ENCODE measurements at places on chromosomes 3 and 15.
A peak's percentile ranks its signal among the peaks of the same experiment; 100 is the strongest.

DNA sequence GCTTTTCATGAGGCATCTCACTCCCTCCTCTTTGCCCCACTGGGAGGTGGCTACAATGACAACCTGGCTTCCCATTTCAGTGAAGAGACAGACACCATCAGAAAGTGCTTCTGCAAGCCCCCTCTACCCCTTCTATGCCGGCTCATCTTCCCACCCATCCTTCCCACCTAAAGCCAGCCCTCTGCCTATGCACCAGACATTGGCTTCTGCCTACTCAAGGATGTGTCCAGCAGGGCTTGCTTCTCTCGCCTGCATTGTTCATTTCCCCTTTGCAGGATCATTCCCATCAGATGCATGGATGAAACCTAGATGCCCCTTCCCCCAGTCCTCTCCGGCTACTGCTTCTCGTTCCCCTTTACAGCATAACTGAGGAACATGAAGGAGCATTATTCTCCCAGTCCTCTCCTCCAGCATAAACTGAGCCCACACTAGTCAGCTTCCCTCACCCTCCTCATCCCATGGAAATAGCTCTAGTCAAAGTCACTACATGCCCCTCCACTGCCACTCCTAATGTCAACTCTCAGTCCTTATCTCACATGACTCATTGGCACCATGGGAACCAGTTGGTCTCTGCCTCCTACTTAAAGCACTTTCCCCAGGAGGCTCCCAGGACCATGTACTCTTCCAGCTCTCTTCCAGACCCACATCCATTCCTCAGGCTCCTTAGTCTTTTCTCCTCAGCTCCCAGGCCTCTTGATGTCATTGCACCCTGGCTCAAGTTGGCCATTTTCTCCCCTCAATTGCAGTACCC lies 47.9 kb downstream of the TM2D3 start:
- DNase-seq: no peak

DNA sequence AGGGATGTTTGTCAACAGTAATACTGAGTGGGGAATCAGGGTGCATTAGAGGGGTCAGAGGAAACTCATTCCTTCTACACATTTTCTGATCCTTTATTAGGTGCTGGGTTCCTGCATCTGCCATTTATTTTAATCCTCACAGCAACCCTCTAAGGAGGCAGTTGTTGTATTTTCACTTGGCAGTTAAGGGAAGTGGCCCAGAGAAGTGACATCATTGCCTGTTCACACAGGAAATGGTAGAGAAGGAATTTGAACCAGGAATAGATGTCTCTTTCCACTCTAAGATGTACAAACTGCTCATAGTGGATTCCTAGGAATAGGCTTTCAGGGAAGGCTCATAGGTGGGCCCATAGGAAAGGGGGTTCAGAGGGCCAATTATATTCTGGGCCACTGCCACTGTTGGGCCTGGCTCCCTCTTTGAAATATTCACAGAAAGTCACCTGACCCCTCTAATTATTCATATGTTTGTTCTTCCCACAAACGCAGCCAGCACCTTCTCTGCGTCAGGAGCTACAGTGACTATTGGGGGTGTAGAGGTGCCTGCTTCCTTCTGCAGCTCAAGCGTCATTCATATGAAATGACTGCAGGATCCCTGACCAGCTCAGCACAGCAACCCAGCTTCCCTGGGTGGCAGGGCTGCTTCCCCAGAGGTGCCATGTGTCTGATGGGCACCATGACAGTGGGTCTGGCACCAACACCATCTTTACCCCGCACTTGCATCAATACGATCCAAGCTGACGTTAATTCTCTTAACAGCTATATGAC lies 163.9 kb upstream of the SMAD3 start:
- no peak for DNase-seq

- no peak for DNase-seq
Measured at GRCh38 chr3:126478581-126479310, 3.1 kb upstream of the ZXDC start.

- peak; percentile 23 for DNase-seq
Measured at GRCh38 chr3:153767601-153768560, 353.3 kb upstream of the ARHGEF26 start.

- DNase-seq: no peak
Measured at GRCh38 chr3:186506191-186506739, 37.9 kb downstream of the CRYGS start.

GRCh38 chr3:189908646-189909045 lies 212.1 kb downstream of the P3H2 start:
- no peak for DNase-seq

DNA sequence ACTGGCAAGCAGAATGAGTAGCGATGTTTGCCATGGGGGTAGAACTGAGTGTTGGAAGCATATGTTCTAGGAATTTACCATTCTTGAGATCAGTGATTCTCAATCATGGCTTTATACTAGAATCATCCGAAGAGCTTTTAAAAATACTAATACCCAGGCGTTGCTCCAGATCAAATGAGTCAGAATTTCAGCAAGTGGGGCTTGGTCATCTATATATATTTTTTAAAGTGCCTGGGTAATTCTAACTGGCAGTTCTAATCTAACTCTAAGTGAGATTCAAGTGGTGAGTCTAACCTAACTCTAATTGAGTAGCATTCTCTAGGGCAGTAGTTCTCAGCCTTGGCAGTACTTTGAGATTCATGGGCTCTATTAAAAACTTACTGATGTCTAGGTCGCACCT lies 20.8 kb downstream of the TM4SF1 start:
- no peak for DNase-seq

DNA sequence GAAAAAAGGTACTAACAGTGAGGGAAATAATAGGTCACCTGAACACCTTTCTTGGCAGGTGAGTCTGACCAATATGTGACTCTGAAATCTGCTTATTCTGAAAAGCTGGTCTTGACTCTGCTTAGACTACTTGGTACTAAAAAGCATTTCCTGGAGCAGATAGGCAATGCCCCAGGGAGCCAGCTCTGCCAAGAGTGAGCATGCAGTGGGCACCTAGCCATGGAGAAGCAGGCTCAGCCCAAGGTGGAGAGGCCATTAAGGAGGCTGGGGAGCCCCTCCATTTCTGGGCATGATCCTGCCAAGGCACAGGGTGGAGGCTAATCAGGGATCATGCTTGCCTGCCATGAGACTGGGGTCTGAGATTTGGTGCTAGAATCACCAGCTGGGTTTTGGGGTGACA lies 1.6 kb upstream of the LTF start:
- DNase-seq: no peak

DNA sequence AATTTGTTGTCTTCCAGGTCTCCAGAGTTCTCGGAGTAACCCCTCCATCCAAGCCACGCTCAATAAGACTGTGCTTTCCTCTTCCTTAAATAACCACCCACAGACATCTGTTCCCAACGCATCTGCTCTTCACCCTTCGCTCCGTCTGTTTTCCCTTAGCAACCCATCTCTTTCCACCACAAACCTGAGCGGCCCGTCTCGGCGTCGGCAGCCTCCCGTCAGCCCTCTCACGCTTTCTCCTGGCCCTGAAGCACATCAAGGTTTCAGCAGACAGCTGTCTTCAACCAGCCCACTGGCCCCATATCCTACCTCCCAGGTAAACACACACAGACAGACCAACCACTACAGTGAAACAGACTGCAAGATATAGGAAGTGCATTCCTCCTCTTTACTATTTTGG lies 87.9 kb upstream of the BLM start:
- no peak for DNase-seq

DNA sequence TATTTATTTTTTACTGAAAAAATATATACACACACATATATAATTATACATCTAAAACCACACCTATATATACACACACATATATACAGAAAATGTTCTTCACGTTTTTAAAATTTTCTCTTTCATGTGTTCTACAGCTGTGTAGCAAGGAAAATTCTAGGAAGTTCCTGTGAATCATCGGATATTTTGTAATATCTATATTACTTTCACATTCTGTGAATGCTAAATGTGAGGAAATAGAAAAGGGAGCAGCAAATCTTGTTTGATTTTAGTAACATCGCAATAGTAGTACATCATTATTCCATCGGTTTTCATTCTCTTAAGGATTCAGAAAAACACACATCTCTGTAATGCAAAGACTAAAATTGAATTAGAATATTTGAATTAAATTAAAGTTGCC lies 836.8 kb upstream of the NECTIN3 start:
- no peak for DNase-seq

GRCh38 chr3:34969513-34969912 lies 669.8 kb upstream of the ARPP21 start:
- no peak for DNase-seq

- DNase-seq: no peak
Measured at GRCh38 chr15:78672285-78673014, 31.4 kb upstream of the CHRNB4 start.

GRCh38 chr3:129690406-129690805 lies 83.9 kb upstream of the PLXND1 start:
- DNase-seq: peak; percentile 72

DNA sequence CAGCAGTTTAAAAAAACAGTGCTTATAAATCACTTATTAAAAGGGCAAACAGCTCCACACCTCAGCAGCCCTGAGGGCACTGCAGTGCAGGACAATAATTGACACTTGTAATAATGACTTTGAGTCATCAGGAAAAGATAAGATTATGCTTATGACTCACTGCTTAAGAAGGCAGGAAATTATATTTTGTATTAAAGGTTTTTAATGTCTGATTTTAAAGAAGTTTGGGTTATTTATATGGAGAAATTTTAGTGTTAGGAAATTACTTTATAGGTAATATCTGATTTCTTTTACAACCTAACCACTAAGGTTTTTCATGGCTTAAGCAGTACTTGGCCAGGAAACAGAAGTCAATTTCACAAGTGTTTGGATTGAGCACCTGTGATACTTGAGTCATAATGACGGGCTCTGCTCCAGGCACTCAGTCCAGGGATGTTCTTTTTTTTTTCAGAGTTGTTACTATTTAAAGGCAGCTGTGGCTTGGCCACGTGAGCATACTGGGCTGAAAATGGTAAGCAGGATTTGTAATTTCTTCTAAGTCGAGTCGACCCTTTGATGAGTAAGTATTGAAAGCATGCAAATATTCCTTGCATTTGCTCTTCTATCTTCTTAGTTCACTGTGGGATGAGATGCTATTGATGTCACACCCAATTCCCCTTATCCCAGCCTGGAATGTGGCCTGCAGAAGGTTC lies 21.6 kb upstream of the SLC6A20 start:
- peak; percentile 78 for DNase-seq

Data from RPMI8226 (cell line).